Uterus (tissue), 4 donors: ENCODE measurements at places on chromosomes 2 and 18.

- peak; percentile 78 for DNase-seq
- H3K36me3 ChIP-seq, result no peaks in the 10 kb centered on the region
- H3K4me1 ChIP-seq, result peaks cover 5% of the 10 kb centered on the region
- peak overlapping the region; percentile 60 for H3K4me3 ChIP-seq
- H3K27me3 ChIP-seq, result no peaks in the 10 kb centered on the region
- peak overlapping the region; percentile 98 for H3K27ac ChIP-seq
These were observed 410 bp upstream of the TGIF1 start for GRCh38 chr18:3449512-3450011.

GRCh38 chr2:39411181-39411944, 25.7 kb downstream of the MAP4K3 start:
- H3K4me3 ChIP-seq, result no peak overlapping the region
- H3K36me3 ChIP-seq, result no peaks in the 10 kb centered on the region
- no peaks in the 10 kb centered on the region for H3K27me3 ChIP-seq
- no peak for DNase-seq
- no peak overlapping the region for H3K27ac ChIP-seq

GRCh38 chr18:45749918-45750689, 26.1 kb downstream of the SLC14A1 start:
- H3K4me1 ChIP-seq, result no peaks in the 10 kb centered on the region
- no peaks in the 10 kb centered on the region for H3K36me3 ChIP-seq
- H3K27me3 ChIP-seq, result no peaks in the 10 kb centered on the region

- H3K4me1 ChIP-seq, result peaks cover 19% of the 10 kb centered on the region
- peak; percentile 19 for DNase-seq
- H3K27ac ChIP-seq, result no peak overlapping the region
- no peaks in the 10 kb centered on the region for H3K27me3 ChIP-seq
These were observed 27.2 kb downstream of the RTP5 start for GRCh38 chr2:241896746-241897201.

DNA sequence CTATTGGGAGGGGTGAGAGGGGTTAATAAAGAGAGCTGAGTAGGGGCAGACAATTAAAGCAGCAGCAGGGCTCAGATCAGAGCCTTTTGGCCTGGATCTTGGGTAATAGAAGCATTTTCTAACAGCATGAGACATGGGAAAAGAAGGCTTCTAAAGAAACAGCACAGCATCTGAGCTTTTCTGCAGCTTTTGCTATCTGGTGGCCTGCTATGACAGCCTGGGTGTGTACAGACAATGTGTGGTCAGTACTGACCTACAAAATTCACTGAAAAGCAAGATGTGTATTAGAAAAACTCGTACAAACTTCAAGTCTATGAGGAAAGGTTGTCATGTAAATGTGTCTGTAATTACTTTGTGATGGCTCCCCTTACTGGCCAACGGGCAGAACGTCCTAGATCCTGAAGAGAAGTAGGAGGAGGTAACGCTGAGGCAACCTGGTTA, 95.6 kb downstream of the GALNT3 start:
- no peaks in the 10 kb centered on the region for H3K27me3 ChIP-seq
- no peak overlapping the region for H3K4me3 ChIP-seq
- no peaks in the 10 kb centered on the region for H3K4me1 ChIP-seq
- no peak overlapping the region for H3K27ac ChIP-seq
- DNase-seq, result peak; percentile 19

- H3K27ac ChIP-seq, result no peak overlapping the region
- no peak overlapping the region for H3K4me3 ChIP-seq
- no peaks in the 10 kb centered on the region for H3K4me1 ChIP-seq
- no peaks in the 10 kb centered on the region for H3K36me3 ChIP-seq
- H3K27me3 ChIP-seq, result no peaks in the 10 kb centered on the region
These were observed 887.2 kb upstream of the KLHL29 start for GRCh38 chr2:22497789-22498188.

- H3K4me1 ChIP-seq, result peaks cover 3% of the 10 kb centered on the region
- no peak for DNase-seq
- no peak overlapping the region for H3K27ac ChIP-seq
- H3K4me3 ChIP-seq, result no peak overlapping the region
- no peaks in the 10 kb centered on the region for H3K27me3 ChIP-seq
These were observed 24.9 kb upstream of the C1GALT1C1L start for GRCh38 chr2:43701111-43701510.

- no peak for DNase-seq
- H3K4me3 ChIP-seq, result no peak overlapping the region
- no peak overlapping the region for H3K27ac ChIP-seq
These were observed 180.1 kb upstream of the SPOPL start for GRCh38 chr2:138321458-138321857.

DNA sequence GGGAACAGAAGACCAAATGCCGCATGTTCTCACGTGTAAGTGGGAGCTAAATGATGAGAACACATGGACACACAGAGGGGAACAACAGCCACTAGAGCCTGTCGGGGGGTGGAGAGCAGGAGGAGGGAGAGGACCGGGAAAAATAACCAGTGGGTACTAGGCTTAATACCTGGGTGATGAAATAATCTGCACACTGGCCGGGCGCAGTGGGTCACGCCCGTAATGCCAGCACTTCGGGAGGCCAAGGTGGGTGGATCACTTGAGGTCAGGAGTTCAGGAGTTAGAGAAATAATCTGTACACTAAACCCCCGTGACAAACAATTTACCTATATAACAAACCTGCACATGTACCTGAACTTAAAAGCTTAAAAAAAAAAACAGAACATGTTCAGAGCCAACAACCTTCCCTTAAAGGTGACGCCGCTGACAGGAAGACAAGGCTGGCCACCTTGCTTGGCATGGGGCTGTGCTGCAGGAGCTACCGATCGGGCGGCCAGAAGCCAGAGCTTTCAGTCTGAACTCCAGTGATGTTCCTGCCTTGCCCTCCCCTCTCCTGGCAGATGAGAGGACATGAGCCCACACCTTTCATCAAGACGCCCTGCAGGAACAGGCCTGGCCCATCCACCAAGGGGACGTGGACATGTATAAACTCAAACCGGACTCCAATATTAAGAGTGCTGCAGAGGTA, 11.2 kb downstream of the SLC66A2 start:
- DNase-seq, result no peak
- H3K36me3 ChIP-seq, result no peaks in the 10 kb centered on the region
- H3K27me3 ChIP-seq, result no peaks in the 10 kb centered on the region
- no peak overlapping the region for H3K4me3 ChIP-seq
- no peak overlapping the region for H3K27ac ChIP-seq

DNA sequence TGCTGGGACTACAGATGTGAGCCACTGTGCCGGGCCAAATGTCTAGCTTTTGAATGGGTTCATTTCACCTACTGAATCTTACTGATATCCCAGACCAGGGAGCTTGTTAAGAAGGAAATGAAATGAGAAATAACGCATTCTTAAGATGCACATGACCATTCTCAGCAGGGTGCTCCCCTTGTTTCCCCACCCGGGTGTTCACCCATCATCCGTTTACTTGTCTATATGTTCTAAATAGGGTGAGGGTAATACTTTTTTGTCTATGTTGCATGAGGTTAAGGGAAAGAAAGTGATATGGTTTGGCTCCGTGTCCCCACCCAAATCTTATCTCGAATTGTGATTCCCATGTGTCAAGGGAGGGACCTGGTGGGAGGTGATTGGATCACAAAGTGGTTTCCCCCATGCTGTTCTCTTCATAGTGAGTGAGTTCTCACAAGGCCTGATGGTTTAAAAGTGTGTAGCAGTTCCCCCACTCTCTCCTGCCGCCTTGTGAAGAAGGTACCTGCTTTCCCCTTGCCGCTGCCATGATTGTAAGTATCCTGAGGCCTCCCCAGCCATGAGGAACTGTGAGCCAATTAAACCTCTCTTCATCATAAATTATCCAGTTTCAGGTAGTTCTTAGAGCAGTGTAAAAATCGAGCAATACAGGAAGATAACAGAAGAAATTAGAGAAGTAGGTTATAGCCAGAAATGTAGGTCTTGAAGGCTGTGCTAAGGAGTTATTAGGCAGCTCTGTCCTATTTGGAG, 129.1 kb downstream of the DDX1 start:
- no peak overlapping the region for H3K27ac ChIP-seq
- no peak for DNase-seq
- H3K27me3 ChIP-seq, result no peaks in the 10 kb centered on the region

GRCh38 chr2:141341444-141341843, 789.4 kb downstream of the LRP1B start:
- no peak overlapping the region for H3K4me3 ChIP-seq
- no peaks in the 10 kb centered on the region for H3K27me3 ChIP-seq
- DNase-seq, result no peak
- H3K4me1 ChIP-seq, result no peaks in the 10 kb centered on the region
- H3K36me3 ChIP-seq, result no peaks in the 10 kb centered on the region

DNA sequence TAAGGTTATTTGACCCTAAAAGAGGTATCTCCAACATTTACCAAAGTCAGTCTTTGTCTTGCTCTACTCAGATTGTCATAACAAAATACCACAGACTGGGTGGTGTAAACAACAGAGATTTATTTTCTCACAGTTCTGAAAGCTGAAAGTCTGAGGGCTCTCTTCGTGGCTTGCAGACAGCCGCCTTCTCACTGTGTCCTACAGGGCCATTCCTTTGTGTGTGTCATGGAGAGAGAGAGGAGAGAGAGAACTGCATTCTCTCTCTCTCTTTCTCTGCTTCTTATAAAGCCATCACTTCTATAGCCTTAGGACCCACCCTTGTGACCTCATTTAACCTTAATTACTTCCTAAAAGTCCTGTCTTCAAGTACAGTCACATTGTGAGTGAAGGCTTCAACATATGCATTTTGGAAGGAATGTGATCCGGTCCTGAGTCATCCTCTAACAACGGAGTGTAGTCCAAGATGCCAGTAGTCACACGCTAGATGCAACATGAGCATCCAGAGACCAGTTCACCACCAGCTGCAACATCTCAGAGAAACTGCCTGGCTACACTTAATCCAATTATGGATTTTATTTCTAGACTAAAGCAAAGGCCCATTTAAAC, 130.2 kb downstream of the CD226 start:
- no peak overlapping the region for H3K4me3 ChIP-seq
- H3K27ac ChIP-seq, result no peak overlapping the region
- no peaks in the 10 kb centered on the region for H3K36me3 ChIP-seq
- no peak for DNase-seq

DNA sequence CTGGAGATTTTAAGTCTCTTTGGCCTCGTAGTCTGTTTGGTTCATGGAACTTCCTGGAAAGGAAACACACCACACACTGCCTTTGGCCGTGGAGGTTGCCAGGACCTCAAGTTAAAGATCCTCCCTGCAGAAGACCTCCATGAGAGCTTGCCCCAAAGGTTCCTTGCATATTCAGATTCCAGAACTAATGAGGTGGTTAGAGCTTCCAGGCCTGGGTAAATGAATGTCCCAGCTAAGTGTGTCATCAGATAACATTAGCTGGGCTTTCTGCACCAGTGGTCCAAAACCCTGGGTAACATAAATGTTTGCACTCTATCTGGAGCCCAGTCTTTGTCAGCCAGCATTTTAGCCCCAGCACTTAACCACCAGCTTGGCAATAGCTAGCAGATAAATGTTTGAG, 122.1 kb upstream of the EML6 start:
- no peaks in the 10 kb centered on the region for H3K36me3 ChIP-seq
- H3K4me3 ChIP-seq, result no peak overlapping the region
- DNase-seq, result no peak

GRCh38 chr2:229408356-229408755, 137.3 kb upstream of the PID1 start:
- no peak overlapping the region for H3K4me3 ChIP-seq
- DNase-seq, result peak; percentile 60
- no peaks in the 10 kb centered on the region for H3K27me3 ChIP-seq
- H3K36me3 ChIP-seq, result no peaks in the 10 kb centered on the region

DNA sequence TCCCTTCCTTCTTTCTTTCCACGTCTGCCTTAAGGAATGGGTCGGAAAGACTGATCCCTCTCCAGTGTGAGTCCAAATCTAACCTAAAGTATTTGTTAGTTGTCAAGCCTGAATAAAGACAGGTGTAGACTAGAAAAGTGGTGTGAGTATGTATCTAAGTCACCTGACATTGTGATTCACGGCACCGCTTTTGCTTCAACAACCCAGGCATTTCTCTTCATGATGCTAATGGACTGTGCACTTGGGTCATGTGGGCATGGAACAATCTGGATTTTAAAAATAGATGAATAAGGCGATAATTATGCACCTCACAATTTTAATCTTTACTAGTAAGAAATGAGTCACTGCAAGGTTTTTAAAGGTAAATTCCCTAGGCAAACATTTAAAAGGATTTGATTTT, 107.5 kb downstream of the LIPG start:
- H3K27ac ChIP-seq, result no peak overlapping the region
- no peak for DNase-seq
- no peaks in the 10 kb centered on the region for H3K36me3 ChIP-seq
- no peaks in the 10 kb centered on the region for H3K4me1 ChIP-seq
- H3K27me3 ChIP-seq, result no peaks in the 10 kb centered on the region

DNA sequence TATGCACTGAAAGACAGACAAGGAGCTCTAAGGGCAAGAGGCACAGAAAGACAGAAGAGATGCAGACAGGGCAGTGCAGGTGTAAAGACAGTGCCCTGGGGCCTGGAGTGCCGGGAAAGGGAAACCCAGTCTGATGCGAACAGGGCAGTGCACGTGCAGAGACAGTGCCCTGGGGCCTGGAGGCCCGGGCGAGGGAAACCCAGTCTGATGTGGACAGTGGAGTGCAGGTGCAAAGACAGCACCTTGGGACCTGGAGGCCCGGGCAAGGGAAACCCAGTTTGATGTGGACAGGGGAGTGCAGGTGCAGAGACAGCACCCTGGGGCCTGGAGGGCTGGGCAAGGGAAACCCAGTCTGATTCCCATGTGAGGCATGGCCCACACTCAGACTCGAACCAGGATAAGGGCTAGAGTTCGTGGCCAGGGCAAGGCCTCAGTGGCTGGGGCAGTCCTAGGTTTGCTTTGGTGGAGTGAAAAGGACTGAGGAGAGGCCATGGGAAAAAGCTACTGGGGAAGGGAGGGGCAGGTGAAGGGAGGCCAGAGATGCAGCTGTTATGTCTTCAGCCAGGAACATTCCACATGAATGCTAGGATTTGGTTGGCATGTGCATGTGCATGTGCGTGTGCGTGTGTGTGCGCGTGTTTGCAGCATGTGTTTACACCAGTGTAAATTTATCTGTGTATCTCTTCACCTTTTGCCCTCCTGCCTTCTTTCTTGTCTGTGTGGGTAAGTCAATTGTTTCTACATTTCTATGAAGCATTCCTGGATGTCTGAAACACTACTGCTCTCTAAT, 39.1 kb upstream of the DNMT3A start:
- H3K4me1 ChIP-seq, result peaks cover 8% of the 10 kb centered on the region
- H3K4me3 ChIP-seq, result no peak overlapping the region
- H3K36me3 ChIP-seq, result no peaks in the 10 kb centered on the region
- no peak for DNase-seq
- H3K27me3 ChIP-seq, result no peaks in the 10 kb centered on the region

DNA sequence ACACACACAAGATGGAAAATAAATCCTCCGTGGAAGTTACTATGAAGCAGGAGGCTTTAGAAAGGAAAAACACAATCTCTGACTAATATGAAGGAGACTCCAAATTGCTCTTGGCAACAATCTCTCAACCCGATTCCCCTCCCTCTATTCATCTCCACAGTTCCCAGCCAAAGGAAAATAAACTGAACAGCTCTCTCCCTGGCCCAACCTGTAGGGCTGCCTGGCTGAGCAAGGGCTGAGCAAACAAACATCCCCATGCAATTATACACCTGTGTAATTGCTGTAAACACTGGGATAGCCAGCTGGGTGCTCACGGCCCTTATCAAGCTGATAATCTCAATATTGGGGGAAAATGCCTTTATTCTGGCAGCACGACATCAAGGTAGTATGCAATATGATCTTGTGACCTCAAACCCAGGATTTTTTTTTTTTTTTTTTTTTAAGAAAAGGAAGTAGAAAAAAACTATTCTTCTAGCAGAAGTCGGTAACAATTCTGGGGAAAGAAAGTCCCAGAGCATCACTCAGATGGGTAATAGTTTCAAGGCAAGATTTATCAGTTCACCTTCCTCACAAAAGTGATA, 203.3 kb upstream of the SMAD2 start:
- H3K27me3 ChIP-seq, result no peaks in the 10 kb centered on the region
- H3K27ac ChIP-seq, result peak overlapping the region; percentile 55
- H3K4me1 ChIP-seq, result no peaks in the 10 kb centered on the region
- H3K4me3 ChIP-seq, result no peak overlapping the region
- no peaks in the 10 kb centered on the region for H3K36me3 ChIP-seq
